Jurkat, Clone E6-1 (cell line): ENCODE measurements at places on chromosomes 6 and 20.

DNA sequence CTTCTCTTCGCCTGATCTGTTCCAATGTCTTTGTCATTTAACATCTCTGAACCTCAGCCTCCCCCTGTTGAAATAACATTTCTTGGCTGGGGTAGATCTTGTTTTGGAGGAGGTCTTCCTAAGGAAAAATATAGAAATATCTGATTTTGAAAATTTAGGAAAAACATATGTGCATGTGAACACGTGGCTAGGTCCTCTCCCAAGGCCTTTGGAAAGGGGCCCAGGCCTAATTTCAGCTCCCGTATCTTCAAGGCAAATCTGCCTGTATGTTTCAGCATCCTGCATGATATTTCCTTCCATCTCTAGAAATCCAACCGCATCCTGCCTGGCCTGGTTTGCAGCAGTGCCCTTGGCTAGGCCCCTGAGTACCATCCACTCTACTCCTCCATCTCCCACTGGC is 261.2 kb downstream of the PHACTR1 start:
- no peak for DNase-seq

DNA sequence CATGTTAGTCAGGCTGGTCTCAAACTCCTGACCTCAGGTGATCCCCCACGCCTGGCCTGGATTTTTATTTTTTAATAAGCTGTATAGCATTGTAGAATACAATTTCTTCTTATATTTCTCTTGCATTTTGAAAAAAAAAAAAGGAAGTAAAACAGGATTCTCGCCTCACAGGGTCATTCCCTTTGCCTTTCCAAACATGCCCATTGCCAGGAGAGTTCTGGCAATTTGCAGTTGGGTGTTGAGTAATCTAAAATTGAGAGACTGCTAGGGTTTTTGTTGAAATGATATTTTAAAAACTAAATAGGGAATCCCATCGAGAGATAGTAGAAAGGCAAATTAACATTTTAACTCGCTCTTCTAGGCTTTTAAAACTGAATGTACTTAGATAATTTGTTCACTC is 196.1 kb downstream of the JARID2 start:
- no peak for DNase-seq

- no peak for DNase-seq
Observed at GRCh38 chr20:18397030-18397429, 69.8 kb downstream of the DZANK1 start.

GRCh38 chr6:157488716-157489118 is 107.7 kb downstream of the ZDHHC14 start:
- DNase-seq, result no peak

GRCh38 chr6:51182827-51183226 is 364.2 kb downstream of the TFAP2B start:
- no peak for DNase-seq

DNA sequence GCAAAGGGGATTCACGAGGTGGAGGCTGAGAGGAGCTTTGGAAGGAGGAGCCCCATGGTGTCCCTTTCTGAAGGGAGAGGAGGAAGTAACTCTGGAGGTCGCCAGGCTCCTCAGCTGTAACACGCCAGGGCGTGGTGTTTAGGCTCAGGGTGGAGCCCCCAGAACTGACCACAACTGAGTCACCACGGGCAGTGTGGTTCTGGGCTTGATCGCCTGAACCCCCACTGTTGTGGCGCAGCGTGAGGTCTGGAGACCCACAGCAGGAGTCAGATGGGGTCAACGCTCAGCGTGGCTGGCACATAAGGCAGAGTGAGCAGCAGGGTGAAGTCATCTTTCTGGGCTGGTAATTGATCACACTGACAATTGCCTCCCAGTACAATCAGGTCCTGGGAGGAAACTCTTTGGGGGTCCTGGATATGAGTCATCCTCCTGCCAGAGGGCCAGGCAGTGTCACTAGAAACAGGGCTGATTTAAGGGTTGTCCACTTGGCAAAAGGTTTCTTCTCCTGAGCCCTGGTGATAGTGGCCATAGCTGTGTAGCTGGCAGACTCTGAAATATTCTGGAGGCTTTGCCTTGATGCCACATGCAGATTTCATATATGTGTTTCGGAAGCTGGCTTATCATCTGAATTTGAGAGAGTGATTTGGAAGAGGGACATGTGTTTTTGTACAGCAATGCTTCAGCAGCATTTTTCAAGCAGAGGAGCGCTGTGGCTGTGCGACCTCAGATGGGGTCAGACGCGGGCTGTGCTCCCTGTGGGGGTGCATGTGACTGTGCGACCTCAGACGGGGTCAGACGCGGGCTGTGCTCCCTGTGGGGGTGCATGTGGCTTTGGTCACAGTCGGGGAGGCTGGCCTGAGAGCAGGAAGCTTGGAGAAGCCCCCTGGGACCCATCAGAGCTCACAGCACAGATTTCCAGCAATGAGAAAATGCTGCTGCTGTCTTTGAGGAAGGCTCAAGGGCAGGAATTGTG is 50.0 kb downstream of the SYNJ2 start:
- DNase-seq, result no peak

DNA sequence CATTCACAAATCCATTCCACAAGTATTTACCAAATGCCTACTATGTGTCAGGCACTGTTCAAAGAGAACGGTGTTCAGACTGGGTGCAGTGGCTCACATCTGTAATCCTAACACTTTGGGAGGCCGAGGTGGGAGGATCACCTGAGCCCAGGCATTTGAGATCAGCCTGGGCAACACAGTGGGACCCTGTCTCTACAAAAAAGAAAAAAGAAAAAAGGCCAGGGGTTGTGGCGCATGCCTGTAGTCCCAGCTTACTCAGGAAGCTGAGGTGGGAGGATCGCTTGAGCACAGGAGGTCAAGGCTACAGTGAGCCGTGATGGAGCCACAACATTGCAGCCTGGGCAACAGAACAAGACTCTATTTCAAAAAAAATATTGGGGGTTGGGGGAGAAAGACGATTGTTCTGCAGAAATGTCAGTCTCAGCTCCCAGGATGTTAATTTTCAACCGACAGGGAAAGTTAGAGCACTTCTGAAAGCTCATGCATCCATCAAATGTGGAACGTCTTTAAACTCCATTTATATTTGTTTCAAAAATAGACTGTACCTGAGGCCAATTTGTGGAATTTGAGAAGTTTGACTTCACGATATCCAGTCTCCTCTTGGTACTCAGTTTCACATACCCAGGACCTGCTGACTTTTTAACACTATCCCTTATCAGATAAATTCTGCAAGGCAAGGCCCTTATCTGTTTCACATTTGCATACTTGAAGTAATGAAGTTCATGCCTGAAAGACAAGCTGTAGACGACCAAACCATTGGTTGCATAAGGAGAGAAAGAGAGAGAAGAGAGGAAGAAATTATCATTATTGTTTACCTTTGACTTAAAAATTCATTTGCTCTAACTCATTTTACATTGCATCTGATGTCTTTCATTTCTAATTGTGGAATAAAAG is 14.8 kb upstream of the BTN3A2 start:
- DNase-seq, result no peak

DNA sequence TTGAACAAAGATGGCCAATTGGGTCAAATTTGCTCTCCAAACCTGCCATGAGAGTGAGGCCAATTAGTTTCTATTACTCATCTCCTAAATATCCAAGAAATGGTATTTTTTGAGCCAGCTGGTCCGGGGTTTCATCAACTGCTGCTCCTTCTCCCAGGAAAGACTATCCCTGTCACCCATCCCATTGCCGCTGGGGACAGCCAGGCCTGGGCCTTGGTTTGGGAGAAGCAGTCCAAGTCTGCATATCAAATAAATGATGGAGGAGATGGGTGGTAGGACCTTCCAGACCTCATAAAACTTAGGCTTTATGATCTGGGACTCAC is 46.7 kb upstream of the TTPAL start:
- DNase-seq, result no peak

- no peak for DNase-seq
Observed at GRCh38 chr6:17938901-17939300, 48.5 kb downstream of the KIF13A start.

DNA sequence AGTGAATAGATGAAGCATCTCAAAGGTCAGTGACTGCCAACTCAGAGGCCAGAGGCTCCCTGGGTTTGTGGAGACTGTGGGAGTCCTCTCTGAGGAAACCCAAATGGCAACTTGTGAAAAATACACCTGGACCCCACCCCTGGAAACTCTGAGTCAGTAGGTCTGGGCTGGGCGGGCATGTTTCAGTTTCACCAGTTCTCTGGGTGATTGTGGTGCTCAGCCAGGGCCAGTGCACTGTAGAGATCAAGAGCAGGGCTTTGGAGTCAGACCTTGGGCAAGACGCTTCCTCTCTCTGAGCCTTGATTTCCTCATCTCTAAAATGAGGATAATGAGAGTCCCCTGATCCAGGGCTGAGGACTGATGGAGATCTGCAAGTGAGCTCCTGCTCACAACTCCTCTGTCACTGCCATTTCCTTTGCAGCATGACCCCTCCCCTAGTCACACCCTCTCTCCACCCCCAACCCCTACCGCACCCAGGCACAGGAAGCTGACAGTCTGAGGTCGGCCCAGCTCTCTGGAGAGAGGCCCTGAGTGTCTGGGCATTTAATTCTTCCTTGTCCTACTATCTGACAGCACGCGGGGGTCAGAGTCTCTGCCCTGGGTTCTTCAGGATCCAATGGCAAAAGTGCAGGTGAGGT is 5.1 kb downstream of the DEF6 start:
- DNase-seq, result peak; percentile 80

DNA sequence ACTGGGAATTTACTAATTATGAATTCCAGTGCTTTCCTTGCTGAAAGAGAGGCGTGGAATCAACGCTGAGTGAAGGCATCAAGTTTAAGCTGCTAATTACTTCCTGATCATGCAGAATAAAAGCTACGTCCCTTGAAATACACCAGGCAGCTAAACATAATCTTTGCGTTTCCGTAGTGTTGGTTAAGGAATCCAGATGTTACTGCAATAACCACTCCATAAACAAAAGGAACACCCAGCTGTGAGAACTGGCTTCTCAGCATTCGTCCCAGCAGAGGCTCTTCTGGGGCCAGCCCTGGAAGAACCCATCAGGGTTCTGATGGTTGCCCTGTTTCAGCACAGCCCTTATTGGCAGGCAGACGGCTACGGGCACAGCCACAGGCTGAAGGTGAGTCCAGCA is 111.4 kb downstream of the CDH26 start:
- no peak for DNase-seq

GRCh38 chr20:43940518-43941225 is 26.0 kb downstream of the TOX2 start:
- DNase-seq, result no peak
